ENCODE measurements at places on chromosomes 13 and 19.

DNA sequence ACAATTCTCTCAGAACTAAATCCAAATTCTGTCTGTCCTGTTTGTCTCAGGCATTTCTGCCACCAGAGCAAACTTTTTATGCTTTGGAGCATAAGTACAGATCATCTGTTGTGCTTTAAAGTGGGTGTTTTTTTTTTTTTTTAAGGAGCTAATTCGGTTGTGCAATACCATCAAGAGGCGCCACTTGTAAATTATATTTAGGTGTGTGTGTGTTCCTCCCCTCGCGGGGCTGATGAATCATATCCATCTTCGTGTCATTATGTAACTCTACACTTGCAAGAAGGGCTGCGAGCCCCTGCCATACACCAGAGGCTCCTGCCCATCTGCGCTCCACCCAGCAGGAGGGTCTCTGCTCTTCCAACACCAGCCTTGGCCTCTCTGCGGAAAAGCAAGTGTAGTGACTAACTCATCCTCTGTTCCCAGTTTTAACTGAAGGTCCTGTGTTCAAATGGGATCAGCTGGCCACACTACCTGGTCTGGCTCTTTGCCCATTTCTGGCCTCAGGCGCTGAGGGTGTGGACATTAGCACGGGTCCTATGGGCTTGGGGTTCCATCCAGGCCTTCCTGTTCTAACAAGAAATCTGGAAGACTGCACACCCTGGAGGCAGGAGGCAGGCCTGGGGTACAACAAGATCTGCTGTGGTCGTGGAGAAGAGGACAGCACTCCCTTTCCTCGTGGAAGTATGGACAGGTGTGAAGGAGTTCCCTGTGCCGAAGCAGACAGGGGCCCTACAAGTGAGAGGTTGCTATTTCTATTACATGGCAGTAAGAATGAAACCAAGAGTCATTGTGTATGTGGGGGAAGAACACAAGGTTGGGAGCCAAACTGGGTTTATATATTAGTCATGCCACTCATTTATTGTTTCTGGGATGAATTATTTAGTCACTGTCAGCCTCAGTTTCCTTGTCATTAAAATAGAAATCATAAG, 96.1 kb upstream of the MBNL2 start:
- DNase-seq, result no peak

DNA sequence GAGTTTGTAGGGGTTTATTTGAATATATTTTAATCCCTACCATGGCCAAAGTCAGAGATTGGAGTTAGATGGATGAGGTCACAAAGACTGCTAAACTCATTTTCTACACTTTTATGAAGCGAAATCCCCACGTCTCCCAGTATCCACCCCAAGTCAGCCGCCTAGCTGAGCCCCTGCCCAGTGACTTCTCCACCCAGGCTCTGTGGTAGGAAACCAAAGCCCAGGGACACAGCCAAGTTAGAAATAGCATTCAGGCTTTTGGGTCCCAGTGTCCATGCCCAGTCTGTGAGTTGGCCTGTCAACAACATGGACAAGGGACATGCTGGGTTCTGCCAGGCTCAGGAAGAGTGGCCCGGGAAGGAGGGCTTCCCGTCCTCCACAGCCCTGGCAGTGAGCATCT, 474.0 kb downstream of the FOXO1 start:
- no peak for DNase-seq

DNA sequence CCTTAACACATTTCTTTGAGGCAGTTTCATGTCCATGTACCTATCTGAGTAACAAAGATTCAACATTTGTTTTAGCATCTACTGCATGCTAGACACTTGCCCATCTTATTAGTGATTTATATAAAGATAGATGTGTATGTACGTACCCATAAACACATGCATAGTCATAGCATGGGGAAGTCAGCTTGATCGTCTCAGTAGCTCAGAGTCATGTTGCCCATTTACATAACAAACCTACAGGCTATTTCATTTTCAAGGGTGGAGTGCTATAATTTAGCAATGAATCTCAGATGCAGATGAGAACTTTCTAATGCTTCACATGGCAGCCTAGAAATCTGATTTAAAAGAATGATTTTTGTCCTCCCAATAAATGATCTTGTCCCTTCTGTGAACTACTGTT, 23.5 kb downstream of the FLT1 start:
- no peak for DNase-seq

DNA sequence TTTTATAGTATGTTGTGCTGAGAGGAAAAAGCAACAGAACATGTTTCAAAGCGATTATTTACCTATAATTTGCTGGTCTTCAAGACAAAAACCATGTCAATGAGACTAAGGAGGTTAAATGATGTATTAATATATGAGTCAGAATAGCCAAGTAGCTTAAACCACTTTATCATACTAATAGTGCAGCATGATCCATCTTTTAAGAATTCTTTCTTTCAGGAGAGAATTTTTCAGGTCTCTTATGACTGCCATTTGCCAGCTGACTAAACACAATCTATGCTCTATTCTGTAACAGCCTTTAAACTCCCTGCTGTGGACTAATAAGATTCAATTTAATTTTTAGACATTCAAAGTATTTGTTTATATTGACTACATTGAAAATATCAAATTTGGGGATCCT, 93.7 kb downstream of the TRPC4 start:
- no peak for DNase-seq

- DNase-seq, result no peak
Observed at GRCh38 chr19:7846155-7846646, 16.2 kb downstream of the EVI5L start.

DNA sequence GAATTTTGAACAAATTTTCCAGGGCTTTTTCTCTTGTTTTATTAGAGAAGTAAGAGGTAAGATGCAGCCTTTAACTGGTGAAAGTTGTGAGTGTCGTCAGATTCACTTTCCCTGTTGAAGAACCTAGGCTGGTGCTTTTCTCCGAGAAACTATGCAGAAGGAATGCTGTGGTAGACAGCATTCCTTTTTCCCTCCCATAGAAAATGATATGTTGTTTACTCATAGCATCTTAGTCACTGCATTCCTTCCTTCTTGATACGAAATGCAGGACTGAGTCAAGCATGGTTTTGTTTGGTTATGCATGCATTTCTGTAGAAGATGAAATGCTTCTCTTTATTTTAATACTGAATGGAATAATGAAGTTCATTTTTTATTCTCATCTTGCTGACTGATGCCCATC, 3.4 kb downstream of the ITGBL1 start:
- DNase-seq, result no peak
